ENCODE measurements at places on chromosomes 1 and 21.
A peak's percentile ranks its signal among the peaks of the same experiment; 100 is the strongest.

- peak; percentile 53 for DNase-seq
Measured at GRCh38 chr1:119968068-119968492, 71.8 kb upstream of the ADAM30 start.

DNA sequence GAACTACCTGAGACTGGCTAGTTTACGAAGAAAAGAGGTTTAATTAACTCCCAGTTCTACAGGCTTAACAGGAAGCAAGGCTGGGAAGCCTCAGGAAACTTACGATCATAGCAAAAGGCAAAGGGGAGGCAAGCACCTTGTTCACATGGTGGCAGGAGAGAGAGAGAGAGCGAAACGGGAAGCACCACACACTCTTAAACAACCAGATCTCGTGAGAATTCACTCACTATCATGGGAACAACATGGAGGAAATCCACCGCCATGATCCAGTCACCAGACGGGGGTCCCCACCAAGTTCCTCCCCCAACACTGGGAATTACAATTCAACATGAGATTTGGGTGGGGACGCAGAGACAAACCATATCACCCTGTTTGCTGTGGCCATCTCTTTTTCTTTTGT is 11.8 kb downstream of the MT1HL1 start:
- DNase-seq: no peak

GRCh38 chr1:19476450-19477190 is 8.7 kb downstream of the CAPZB start:
- DNase-seq: no peak

GRCh38 chr21:45535341-45536081 is 6.7 kb downstream of the SLC19A1 start:
- DNase-seq: no peak

- no peak for DNase-seq
Measured at GRCh38 chr1:246537441-246537840, 28.6 kb downstream of the TFB2M start.

DNA sequence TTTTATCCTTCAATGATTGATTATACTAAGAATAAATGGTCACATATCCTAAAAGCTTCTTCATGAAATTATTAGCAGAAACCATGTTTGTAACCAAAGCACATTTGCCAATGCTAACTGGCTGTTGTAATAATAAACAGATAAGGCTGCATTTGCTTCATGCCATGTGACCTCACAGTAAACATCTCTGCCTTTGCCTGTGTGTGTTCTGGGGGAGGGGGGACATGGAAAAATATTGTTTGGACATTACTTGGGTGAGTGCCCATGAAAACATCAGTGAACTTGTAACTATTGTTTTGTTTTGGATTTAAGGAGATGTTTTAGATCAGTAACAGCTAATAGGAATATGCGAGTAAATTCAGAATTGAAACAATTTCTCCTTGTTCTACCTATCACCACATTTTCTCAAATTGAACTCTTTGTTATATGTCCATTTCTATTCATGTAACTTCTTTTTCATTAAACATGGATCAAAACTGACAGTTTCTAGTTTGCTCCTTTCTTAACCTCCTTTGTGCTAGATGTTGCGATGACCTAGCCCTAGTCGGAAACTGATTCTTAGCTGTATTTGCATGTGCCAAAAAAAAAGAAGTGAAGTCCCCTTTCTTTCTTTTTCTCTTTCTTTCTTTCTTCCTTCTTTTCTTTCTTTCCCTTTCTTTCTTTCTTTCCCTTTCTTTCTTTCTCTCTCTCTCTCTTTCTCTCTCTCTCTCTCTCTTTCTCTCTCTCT is 45.1 kb downstream of the MAP3K7CL start:
- DNase-seq: peak; percentile 57

- DNase-seq: no peak
Measured at GRCh38 chr1:213858581-213858980, 129.2 kb upstream of the PROX1 start.

GRCh38 chr1:188027613-188028012 is 1198.9 kb downstream of the PLA2G4A start:
- peak; percentile 47 for DNase-seq

- DNase-seq: no peak
Measured at GRCh38 chr1:173714441-173714758, 381 bp upstream of the KLHL20 start.

DNA sequence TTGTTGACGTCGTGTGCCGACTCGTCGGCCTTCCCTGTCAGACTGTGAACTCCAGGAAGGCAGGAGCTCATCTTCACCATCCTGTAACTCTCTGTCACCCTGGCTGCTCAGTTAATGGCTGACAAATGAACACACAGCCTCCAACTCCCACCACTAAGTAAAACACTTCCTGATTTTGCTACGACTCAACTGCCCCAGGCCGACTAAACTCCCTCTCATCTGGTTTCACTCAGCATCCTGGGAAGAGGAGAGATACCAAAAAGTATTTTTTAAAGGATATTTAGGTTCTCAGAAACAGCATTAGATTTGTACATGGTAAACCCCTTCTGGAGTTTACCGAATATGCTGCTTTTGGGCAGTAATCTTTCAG is 18.2 kb upstream of the LHX4 start:
- DNase-seq: no peak

- peak; percentile 76 for DNase-seq
Measured at GRCh38 chr1:47679301-47679791, 241.5 kb downstream of the FOXD2 start.

- no peak for DNase-seq
Measured at GRCh38 chr1:154320882-154321608, at the start of gene AQP10. Gene AQP10, plus strand, starts transcription at chr1:154321093. Its CDS starts 63 bp downstream, at chr1:154321156.

GRCh38 chr1:15830258-15830657 is 17.2 kb upstream of the SPEN start:
- no peak for DNase-seq

GRCh38 chr1:162695687-162696086 is 63.4 kb downstream of the DDR2 start:
- no peak for DNase-seq

GRCh38 chr1:219692981-219693380 is 80.1 kb upstream of the ZC3H11B start:
- peak; percentile 27 for DNase-seq

DNA sequence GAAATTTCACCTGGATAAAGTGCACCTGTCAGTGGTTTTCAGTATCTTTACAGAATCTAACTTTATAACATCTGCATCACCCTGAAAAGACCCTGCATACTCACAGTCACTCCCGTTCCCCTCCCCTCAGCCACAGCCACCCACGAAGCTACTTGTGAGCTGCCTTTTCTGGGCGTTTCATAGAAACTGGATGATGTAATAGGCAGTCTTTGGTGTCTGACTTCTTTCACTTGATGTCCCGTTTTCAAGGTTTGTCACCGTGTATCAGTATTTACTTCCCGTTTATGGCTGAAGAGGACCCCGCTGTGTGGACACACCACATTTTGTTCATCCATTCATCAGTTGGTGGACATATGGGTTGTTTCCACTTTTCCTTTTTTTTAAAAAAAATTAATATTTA is 47.8 kb upstream of the LRRC3 start:
- DNase-seq: no peak

DNA sequence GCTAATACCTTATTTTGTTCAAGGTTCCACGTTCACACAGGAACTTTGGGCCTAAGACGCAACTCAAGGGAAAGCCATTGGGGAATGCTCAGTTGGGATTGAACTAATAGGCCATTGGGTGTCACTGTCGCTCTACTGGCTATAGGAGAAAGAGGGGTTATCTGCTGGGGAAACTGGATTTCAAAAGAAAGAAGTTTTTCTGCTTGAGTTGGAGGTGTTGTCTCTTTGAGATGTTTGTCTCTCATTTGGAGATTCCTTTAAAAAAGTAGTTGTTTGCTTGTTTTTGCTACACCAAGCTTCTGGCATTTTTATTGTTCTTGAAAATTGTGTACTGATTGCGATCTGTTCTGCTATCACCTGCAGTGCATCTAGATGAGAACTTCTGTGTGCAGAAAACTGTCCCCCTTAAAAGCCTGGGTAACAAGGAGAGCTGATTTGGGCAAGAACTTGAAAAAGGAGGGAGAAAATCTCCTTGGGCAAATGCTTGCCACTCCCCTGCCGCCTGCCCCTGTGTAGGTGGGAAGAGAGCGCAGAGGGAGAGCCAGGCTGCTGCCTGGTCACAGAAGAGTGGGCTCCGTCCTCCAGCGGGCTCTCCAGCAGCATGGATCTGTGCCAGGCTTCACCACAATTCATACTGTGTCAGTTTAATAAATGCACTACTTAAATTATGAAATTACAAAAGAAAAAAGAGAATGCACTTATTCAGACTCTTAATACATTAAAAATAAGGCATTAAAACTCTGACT is 39.9 kb downstream of the PEX14 start:
- peak; percentile 63 for DNase-seq

DNA sequence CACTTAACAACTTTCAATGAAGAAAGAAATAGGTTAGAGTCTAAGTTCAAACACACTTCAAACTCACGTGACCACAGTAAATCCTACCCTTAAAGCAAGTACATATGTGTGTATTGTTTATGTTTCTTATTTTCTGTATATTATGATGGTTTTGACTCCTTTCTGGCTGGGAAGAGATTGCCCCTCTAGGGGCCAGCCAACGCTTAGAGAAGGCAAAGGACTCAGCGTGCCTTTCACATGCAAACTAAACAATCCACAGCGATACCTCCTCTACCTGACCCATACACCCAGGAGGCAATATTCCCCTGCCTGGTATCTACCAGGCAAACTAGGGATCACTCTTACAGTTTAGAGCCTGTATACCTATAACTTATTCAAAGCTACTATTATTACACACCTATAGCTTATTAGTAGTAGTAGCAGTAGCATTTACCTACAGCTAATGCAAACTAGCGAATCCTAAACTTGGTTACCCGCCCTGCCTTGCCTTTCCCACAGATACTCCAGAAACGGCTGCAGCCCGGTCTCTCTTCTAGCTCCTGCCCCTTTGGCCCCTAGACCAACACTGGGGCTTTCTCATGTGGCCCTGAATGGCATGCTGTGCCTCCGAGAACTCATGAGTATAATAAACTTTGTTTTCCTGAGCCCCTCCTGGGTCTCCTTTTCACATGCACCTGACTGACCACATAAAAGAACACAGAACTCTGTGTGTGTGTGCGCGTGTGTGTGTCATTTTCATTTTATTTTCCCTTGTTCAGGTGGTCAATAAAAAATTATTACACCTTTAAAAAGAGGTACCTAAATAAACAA is 14.0 kb downstream of the NRIP1 start:
- no peak for DNase-seq

- peak; percentile 78 for DNase-seq
Measured at GRCh38 chr1:170664093-170664827, at the start of gene PRRX1. Gene PRRX1, plus strand, starts transcription at chr1:170664131. Its CDS starts 88 bp downstream, at chr1:170664219.

GRCh38 chr1:58670181-58670580 is 29.7 kb downstream of the MYSM1 start:
- DNase-seq: no peak

GRCh38 chr1:186775881-186776560 is 52.7 kb upstream of the PLA2G4A start:
- no peak for DNase-seq

- DNase-seq: peak; percentile 28
Measured at GRCh38 chr1:103109311-103109920, 1.1 kb upstream of the COL11A1 start.

GRCh38 chr1:90963651-90964050 is 58.2 kb downstream of the ZNF644 start:
- DNase-seq: peak; percentile 8

DNA sequence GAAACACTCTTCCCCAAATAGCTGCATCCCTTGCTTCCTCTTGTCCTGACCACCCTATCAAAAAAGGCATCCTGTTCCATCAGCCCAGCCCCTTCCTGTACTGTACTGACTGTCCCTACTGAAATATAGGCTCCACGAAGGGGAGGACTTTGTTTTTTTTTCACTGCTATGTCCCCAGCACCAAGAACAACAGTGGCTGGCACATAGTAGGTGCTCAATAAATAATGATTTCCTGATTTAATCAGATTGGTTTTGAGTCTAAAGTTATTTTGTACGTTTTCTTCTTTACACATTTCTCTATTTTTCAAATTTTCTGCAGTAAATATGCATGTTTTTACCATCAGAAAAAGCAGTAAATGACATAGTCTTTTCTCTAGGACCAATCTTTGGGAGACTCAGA is 73.9 kb downstream of the CD58 start:
- DNase-seq: no peak

GRCh38 chr1:64090436-64090835 is 113.0 kb upstream of the UBE2U start:
- no peak for DNase-seq

GRCh38 chr1:224368409-224368808 is 11.7 kb downstream of the CNIH4 start:
- no peak for DNase-seq

GRCh38 chr1:25811384-25812082 is 8.2 kb upstream of the MTFR1L start:
- no peak for DNase-seq

DNA sequence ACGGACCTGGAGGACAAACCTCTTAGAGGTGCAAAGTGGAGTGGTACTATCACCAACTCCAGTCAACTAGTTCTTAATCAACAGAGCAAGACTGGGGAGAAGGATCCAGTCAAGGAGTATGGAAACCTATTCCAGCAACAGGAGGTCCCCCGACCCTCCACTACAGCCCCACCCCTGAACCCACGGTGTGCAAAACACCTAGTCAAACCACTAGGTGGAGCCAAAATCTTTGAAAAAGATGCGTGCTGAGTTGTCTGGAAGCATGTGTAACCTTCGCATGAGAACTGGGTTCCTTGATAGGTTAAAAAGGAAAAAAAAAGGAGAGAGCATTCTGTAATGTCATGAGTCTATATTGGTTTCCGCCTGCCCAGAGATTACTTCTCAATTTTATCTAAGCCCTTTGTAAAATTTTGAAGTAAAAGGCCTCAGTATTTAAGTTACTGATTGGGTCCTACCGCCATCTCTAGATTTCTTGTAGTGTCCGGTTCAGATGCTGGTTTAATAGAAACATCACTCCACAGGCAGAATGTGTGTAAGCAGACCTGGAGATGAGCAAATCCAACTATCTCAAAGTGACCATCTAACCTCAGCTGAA is 81.9 kb upstream of the HAO2 start:
- peak; percentile 56 for DNase-seq

DNA sequence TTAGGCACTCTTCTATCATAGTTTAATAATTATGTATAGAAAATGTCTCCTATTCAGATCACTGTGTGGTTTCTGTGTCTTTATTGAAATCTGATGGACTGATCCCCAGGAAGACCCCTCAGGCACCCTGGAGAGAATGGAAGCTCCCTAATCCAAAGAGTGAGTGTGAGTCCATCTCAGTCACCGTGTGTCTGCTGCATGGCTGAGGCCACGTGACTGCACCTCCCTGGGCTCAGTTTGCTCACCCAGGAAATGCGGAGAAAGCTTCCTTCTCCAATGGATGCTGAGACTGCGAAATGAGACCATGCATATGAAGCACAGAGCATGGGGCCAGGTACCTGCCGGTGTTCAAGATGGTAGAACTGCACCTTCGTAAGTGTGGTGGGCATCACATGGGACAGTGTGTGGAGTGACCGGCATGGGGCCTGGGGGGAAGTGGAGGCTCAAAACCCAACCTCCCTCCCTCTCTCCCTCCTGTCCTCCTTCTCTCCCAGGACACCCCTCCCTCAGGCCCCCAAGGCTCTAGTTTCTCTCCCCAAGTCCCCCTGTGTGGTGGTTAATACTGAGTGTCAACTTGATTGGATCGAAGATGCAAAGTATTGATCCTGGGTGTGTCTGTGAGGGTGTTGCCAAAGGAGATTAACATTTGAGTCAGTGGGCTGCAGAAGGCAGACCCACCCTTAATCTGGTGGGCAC is 557.5 kb downstream of the PTPRU start:
- no peak for DNase-seq

GRCh38 chr1:206982216-206982615 is 12.0 kb upstream of the FCAMR start:
- peak; percentile 42 for DNase-seq
